ENCODE measurements at places on chromosomes 6 and 20.

DNA sequence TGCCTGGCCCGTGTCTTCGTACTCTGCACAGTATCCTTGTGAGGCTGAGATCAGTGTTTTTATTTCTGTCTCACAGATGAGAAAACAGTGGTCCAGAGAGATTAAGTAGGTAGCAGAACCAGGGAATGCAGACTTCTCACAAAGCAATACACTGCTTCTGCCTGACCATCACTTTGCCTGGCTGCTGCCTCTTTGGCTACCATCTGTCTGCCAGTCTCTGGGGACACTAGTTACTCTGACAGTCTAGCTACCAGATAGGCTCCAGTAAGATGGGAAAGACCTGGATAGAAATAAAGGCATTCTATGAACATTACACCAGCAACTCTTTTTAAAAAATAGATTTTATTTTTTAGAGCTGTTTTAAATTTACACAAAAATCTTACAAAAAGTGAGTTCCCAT, 96.9 kb downstream of the PHACTR3 start:
- DNase-seq: no peak

DNA sequence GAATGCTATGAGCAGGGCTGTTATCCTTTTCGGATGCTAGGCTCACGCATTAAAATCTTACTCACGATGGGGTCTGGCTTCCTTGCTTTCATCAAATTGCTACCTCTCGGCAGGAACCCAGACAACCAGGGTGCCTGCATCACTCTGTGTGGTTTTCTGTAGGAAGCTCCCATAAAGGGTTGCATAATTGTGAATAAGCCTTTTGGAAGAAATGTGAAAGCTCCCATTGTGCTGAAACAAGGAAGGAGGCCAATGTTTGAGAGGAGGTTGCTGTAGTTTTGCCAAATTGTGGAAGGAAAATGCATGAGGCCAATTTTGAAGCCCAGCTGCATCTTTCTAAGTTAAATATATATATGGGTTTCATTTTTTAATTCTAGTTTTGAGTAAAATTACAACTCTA, 615.5 kb downstream of the C6orf118 start:
- DNase-seq: no peak

DNA sequence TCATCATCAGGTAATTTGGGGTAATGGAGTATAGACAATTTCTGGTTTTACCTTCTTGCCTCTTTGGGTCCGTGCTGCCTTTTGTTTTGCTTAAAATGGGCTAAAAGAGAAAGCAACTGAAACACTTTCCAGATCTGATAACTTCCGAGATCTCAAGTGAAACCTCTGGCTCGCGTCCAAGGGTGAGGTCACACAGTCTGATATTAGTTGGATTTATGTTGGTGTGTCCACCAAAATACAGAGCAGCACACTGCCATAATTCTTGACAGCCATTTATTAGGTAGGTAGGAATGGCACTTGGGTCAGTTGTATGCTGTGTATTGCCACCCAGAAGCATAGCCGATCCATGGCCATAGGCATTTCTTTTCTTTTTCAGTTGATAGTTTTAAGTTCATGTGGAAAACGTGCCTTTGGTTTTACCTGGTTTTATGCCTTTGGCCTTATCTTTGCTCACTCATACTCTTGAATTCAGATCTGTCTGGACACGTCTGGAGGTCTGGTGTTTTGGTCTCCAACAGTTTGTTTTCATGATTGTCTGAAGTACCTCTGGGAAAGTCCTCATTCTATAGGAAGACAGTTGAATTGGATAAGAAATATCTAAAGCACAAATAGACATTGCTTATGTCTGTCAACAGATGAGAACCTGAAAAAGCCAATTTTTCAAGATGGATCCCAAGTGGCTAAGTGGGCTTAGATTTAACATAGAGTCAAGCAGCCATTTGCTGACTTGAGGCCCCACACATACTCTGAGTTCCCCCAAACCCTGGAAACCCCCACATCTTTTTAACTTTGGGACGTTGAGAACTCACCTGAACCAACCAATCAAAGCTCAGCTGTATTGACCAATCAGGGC, 320.8 kb downstream of the SOX4 start:
- no peak for DNase-seq

DNA sequence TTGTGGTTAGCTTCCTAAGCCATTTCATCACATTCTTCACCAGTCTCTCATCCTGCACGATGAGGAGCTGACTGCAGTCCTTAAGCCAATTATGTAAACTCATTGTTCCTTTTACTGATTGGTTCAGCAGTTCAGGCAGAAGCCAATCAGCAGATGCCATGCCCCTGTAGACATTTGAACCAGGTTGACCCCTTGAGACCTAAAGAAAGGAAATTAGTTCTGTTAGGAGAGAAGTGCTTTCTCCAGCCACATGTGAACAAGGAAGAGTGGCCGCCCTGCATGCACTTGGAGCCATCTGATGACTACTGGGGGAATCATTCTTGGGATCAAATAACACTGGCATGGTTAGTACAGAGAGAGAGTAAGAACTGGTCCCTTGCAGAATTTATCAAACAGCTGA, 535.2 kb upstream of the ID4 start:
- no peak for DNase-seq

GRCh38 chr6:88843040-88843439, 120.4 kb downstream of the RNGTT start:
- no peak for DNase-seq

DNA sequence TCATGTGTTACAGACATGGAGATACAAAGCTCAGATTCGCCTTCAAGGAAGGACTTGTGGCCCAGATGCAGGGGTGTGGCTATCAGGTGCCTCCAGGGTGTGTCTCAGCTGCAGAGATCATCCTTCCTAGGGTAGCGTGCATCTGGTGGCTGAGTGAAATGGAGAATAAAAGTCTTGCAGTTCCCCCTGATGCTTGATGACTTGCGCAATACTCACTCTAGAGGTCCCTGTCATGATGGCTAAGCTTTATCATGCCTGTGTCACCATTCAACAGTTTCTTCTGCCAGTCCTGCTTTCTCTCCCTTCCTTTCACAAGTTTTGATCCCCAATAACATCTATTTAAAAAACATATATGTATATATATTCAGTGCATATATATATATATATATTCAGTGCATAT, 228.1 kb downstream of the PAX1 start:
- no peak for DNase-seq
